Esophagus squamous epithelium (tissue), 5 donors: ENCODE measurements at places on chromosomes 7 and 10.

GRCh38 chr7:108358553-108358952 lies 97.7 kb downstream of the NRCAM start:
- DNase-seq, result no peak

DNA sequence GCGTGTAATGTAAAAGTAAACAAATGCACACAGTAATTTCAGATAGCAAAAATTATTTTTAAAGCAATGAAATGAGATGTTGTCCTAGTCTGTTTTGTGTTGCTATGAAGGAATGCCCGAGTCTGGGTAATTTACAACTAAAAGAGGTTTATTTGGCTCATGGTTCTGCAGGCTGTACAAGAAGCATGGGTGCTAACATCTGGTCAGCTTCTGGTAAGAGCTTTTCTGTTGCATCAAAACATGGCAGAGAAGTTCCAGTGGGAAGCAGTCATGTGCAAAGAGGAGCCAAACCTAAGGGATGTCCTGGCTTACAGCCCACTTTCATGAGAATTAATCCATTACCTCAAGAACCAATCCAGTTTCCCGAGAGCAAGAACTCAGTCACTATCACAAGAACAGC lies 62.9 kb upstream of the MNX1 start:
- DNase-seq, result no peak

GRCh38 chr7:1662101-1662500 lies 8.0 kb upstream of the ELFN1 start:
- no peak for DNase-seq

GRCh38 chr10:85047170-85047834 lies 718.9 kb downstream of the CCSER2 start:
- no peak for DNase-seq

DNA sequence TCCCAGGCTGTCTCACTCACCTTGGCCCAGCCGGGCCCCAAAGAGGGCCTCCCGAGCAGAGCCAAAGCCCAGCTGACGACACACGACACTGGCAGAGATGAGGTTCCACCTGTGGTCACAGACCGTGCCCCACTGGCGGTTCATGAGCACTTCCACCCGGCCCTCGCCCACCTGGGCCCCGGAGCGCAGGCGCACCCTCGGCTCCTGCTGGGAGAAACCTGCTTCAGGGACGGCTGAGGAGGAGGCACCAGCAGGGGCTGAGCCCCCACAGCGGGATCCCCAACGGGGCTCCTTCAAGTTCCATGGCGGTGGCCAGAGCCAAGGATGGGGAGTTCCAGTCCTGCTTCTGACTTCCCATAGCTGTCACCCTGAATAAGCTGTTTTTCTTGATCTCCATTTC lies 10.0 kb downstream of the LOXL4 start:
- no peak for DNase-seq

GRCh38 chr7:92840316-92840715 lies 3.9 kb upstream of the CDK6 start:
- no peak for DNase-seq

GRCh38 chr7:149564340-149565095 lies 66.9 kb upstream of the ZNF746 start:
- DNase-seq, result no peak

DNA sequence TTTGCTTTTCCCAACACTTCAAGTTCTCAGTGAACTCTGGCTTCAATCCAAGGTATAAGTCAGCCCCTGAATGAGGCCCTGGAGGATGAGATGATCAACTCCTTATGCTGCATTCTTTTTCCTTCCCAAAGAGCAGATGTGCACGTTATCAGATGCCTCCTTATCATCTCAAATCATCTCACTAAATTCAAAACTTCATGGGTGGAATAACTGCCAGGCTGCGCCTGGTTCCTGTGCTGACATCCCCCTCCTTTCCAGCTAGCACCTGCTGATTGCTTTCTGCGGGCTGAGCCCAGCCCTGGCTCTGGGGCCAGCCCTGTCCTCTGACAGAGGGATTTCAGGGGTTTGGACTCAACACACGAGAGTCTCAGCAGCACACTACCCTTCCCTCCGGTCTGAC lies 44.9 kb downstream of the TLL2 start:
- no peak for DNase-seq

DNA sequence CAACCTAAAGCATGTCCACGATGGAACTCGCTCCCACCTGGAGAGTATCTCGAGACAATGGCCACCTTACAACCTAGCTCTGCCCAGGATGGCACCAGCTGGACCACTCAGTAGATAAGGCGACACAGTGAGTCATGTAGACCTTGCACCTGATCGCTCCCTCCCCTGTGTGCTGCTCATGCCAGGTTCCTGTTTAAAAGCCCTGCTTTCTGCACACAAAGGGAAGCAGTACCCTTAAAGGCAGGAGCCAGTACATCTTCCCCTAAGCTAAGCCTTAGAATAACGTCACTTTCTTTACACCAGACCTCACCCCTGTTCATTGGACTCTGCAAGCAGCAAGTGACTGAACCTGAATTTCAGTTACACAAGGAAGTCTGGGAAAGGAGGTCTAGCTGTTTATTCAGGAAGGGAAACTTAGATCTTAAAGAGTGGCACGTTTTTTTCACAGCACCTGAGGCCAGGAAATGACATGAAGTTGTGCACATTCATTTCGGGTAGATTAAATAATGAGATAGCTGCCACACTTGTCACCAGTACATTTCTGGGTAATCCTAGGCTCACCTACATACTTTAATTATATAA lies 117.9 kb downstream of the MTPAP start:
- DNase-seq, result no peak

DNA sequence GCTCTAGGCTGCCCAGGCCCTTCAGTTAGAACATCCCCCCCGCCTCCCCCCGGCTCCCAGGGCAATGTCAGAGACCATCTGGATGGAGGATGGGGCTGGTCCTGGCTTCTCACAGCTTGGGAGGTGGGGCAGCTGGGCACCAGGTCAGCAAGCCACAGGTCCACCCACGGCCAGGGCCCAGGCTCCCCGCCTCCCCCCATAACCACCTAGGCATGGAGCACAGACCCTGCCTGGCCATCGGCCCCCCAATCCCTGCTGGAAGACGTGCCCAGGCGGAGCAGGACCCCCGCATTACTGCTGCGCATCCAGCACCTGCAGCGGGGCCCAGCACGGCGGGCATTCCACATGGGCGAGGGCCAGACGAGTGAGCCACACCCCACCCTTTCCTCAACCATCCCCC lies 169.6 kb downstream of the ELFN1 start:
- no peak for DNase-seq

DNA sequence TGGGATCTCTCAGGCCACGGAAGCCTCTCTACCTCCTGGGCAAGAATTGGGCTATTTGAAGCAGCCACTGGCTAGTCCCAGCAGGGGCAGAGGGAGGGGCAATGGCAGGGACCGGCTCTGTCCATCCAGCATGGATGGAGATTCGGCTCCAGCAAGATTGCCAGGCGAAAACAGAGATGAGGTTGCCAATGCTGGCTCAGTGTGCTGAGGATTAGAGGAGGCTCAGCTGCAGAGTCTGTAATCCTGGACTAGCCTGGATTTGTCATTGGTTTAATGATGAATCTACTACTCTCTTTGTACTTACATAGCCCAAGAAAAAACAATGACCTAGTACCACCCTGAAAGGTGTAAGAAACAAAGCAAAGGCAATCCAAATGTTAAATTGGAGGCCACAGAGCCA lies 112.2 kb upstream of the PDCD4 start:
- DNase-seq, result no peak

DNA sequence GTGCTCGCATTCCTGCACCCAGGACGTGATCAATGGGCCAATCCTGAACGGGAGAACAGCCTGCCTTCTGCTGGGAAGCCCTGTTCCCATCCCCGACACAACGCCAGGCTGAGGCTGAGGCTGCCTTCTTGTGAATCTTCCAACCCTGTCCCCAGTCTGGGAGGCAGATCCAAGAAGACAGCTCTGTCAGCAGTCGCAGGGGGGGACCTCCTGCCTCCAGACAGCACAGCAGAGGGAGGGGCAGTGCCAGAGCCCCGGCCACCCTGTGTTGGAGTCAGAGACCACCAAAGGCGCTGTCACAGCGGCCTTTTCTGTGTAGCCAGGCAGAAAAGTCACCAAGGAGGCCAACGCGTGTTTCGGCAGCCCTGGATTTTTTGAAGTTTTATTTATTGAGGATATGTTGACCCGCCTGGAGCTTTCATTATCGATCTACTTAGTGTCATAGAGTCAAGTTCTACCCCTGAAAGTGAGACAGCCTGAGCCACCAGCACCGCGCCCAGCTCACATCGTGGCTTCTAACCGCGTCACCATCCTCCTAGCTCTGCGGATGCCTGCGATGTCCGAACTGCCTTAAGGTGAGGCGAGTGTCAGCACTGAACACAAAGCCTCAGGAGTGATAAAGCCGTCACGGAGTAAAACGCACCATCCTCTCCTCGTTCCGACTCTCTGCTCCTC lies 86.1 kb downstream of the PTPRN2 start:
- no peak for DNase-seq

DNA sequence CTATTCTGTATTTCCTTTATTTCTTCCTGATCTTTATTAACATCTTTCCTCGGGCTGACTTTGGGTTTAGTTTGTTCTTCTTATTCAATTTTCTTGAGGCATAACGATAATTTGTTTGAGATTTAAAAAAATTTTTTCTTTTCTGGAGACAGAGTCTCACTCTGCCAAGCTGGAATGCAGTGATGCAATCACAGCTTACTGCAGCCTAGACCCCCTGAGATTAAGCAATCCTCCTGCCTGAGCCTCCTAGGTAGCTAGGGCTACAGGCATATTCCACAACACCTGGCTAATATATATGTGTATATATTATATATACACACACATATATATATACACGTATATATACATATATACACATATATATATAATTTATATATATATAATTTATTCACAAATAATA lies 540.2 kb downstream of the NXPH1 start:
- no peak for DNase-seq

GRCh38 chr7:73900286-73900685 lies 39.3 kb downstream of the TMEM270 start:
- DNase-seq, result no peak

GRCh38 chr7:4683884-4684565 lies 1.9 kb downstream of the FOXK1 start:
- DNase-seq, result no peak

- no peak for DNase-seq
Measured at GRCh38 chr7:37920305-37920848, at the start of gene EPDR1. Gene EPDR1 (plus strand): TSS chr7:37920640. CDS start chr7:37920940, 300 bp downstream.

DNA sequence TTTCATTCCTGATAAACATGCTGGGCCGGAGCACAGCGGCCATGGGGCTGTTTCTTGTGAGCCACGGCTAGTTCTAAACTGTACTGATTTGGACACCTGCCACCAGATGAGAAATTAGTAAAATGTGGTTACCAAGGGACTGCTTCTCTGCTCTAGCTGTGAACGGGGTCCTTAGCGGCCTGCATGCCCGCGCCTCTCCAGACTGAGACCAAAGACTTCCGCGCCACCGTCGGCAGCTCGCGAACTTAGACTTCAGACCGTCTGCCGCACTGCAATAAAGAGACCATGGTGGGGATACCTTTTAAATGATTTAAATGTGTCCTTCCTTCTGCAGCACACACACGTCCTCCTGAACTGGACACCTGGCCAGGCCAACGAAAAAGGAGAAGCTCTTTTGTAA lies 116.4 kb downstream of the BMS1 start:
- DNase-seq, result no peak

DNA sequence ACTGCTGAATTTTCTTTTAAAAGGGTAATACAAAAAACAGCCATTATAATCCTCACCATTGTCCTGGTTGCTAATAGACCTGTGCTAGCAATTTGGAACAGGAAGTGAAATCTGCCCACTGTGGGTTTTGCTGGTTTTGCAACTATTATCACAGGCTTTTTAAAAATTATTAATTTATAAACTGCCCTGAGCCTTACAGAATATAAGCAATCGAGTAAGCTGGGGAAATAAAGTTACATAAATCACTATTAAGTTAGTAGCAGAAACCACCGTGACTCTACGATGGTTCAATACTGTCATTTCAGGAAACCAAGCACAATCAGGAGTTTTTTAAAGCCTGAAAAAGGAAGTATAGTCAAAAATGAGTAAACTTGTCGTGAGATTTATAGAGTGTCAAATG lies 62.3 kb downstream of the TMEM26 start:
- no peak for DNase-seq

DNA sequence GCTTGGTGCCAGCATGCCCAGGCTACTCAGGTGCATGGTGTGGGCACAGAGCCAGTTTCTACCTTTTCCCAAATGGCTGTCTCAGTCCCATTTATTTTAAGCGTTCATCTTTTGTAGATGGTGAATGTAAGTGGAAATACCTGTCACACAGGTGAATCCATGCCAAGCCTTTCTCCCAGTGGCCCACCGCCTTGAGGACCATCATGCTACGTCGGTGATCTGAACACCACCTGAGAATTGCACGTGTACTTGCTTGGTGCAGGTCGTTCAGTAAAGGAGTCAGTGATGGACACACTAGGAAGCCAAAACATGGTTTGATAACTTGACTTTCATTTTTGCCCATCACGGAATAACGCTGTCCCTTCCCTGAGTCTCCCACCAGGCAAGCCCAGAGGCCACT lies 666.7 kb upstream of the FOXK1 start:
- no peak for DNase-seq

DNA sequence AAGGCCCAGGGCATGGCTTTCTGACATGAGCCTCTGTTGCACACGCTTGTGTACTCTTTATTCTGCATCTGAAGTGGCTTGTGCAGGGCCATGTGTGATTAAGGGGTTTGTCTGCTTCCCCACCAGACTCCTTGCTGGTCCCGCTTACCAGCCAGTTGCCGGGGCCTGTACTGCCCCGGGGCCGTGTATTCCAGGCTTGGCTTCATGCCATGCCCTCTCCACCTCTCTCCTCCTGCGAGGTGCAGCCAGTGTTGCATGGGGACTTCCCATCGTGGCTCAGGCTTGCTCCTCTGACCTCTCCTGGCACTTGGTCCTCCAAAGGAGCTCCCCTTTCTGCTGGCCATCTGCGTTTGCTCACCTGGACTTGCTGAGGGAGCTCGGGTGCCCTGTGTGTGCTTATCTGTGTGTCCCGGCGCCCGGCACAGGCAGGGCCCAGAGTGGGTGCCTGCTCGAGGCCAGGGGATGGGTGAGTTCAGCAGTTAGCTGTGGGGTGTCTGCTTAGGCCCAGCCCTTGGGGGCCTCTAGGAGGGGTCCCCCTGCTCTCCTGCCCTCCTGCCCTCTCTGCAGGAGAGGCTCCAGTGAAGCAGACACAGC lies 11.0 kb upstream of the C10orf143 start:
- no peak for DNase-seq

- DNase-seq, result no peak
Measured at GRCh38 chr10:8581521-8582225, 527.2 kb downstream of the GATA3 start.
